ENCODE measurements at places on chromosomes 13 and 19.

DNA sequence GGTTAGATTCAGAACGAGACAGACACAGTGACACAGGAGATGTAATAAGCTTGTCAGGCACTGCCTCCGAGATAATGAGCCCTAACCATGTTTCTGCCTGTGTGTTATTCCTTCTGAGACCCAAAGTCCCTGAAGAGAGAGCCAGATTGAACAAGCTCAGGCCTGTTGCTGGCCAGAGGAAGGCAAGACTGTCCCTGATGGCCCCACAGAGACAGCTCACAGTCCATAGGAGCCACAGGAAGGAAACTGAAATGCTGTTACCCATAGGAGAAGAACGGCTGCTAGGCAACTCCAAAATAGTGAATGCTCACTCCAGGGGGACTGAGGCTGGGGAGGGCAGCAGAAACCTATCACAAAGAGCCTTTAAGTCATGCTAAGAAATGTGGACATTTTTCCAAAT lies 31.8 kb upstream of the RFXAP start:
- no peak for DNase-seq

GRCh38 chr13:23348262-23349127 lies 85.0 kb downstream of the SACS start:
- DNase-seq, result no peak

- no peak for DNase-seq
Observed at GRCh38 chr13:73904625-73905024, 229.6 kb downstream of the KLF12 start.

DNA sequence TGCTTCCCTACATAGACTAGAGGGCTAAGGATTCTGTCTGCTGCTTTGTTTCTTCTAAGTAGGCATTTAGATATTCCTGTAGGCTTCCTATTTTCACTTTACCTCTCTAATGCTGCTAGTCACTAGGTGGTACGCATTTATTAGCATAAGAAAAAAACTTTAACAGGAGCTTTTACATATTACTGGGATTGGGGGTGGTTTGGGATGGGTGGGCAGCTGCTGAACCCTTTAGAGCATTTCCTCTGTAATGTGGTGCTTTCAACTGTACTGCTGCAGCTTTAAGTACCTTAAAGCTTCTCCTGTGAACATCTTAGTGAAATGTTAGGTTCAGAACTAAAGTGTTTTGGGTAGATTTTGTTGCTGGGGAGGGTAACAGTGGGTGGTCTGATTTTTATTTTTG lies 92.6 kb downstream of the ZNF486 start:
- no peak for DNase-seq

GRCh38 chr19:6849876-6850275 lies 37.5 kb upstream of the ADGRE1 start:
- DNase-seq, result peak; percentile 10

DNA sequence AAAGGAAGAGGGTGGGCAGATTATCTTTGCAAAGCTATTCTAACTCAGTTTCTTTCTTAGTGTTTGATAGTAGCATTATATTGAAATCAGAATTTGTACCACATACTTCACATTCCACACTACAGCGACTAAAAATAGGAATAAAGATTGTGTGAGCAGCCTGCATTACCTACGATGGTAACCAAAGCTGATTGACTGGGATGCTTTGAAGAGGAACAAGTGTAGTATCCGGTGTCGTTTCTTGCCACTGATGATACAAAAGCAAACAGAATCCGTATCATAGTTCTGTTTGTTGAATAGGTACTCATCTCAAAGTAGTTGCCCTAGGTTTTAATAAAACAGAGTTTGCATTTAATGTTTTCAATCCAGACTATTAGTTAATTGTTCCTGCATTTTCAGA lies 51.2 kb downstream of the FLT3 start:
- DNase-seq, result no peak

DNA sequence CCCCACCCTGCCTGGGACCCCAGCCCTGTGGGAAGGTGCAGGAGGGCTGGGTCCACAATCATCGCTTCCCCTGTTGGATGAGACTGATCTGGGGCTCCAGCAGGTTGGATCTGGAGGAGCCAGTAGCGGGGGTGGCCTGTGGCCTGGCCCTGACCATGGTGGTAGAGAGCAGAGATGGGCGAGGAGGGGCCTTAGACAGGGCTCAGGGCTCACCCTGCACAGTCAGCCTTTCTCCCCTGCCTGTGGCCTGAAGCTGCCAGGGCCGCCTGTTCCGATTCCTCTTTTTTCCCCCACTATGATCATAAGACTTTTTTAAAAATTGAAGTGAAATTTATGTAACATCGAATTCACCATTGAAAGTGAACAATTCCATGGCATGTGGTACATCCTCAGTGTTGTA lies 18.2 kb downstream of the SIN3B start:
- DNase-seq, result no peak

DNA sequence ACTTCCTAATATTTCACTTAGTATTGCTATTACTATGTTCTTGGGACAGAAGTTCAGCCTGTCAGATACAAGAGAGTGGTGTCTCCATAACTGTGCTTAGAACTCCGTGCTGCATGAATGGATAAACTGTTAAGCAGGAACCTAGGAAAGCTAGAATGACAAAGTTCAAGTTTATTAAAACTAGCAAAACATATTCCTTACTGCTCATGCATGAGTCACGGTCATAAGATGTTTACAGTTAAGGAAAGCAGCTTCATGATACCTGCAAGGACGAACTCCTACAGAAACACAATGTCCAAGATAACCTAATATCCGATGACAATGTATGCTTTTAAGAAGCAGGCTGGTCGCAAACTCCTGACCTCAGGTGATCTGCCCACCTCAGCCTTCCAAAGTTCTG lies 6.0 kb upstream of the ZNF765 start:
- DNase-seq, result no peak

GRCh38 chr19:10112895-10113591 lies 1.6 kb downstream of the P2RY11 start:
- peak; percentile 44 for DNase-seq

- no peak for DNase-seq
Observed at GRCh38 chr13:97548138-97548537, 114.2 kb downstream of the RAP2A start.

GRCh38 chr19:41373993-41374392 lies 2.3 kb upstream of the TMEM91 start:
- DNase-seq, result peak; percentile 94

GRCh38 chr13:108225440-108225839 lies 7.2 kb downstream of the ABHD13 start:
- no peak for DNase-seq

DNA sequence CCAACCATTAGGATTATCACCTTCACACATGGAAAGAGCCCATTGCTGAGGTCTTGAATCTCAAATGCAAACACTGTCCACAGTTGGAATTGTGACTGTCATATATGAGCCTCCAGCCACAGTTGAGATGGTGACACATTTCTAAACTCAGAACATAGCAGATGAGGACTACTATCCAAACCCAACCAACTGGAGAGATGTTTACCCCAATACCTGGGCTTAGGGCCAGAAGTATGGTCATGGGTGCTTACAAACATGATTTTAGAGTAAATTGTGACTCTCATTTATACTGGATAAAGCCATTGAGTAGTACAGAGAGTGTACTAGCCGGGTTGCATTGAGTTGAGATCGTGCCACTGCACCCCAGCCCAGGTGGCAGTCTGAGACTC lies 14.0 kb upstream of the ZNF681 start:
- DNase-seq, result no peak

- no peak for DNase-seq
Observed at GRCh38 chr19:47633996-47634395, 25.1 kb downstream of the BICRA start.

DNA sequence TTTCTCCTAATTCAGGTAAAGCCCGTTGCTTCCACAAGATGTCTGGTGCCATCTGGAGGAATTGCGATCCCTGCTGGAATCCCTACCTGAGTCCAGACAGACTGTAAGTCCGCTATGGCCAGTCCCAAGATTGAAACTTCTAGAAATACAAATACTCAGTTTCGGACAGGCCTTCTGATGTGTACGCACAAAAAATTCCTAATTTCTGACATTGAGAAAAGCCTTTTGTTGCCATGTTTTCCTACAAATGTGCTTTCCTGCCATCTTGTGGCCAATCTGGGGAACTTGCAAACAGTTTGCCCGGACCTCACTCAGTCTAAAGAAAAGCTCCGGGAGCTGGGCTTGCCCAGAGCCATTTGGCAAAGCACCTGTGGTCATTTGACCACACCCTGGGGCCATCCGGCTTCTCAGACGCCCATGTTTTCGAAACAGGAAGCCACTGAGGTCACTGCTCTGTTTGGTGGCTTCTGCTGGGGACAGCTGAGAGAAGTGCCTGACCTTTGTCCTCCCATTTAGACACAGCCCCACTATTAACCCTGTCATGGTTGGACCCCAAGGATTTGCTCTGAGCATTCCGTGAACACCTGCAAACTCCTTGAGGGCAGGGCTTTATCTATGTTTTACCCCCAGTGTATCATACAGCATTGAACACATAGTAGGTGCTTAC lies 79.4 kb downstream of the SLC15A1 start:
- DNase-seq, result peak; percentile 83

GRCh38 chr13:98526182-98526512 lies 50.8 kb downstream of the STK24 start:
- DNase-seq, result no peak

DNA sequence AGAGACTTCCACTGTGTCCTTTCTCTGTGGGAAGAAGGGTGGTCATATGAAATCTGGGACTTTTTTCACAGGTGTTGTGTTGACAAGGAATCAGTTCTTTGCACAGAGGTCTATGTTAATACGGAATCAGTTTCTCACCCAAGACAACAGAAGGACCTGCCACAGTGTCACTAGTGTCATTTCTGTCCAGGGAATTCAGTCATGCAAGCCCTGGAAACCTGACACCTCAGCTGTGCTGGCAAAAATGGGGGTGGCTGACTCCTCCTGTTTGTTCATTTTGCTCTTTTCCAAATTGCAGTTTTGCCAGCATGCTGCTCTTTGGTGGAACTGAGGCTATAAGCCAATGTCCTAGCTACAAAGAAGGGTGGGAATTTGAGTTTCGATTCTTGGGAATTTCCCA lies 49.8 kb upstream of the ESD start:
- no peak for DNase-seq

All from fibroblast of pulmonary artery (primary cell).